ENCODE measurements at places on chromosomes 11 and 22. TPM values are rescaled to one million over a fixed set of nuclear protein-coding genes. Genes with fewer than 3 reads are reported as not detected.

- DNase-seq: no peak
Observed at GRCh38 chr22:29203488-29204454, 1.9 kb upstream of the EMID1 start.

DNA sequence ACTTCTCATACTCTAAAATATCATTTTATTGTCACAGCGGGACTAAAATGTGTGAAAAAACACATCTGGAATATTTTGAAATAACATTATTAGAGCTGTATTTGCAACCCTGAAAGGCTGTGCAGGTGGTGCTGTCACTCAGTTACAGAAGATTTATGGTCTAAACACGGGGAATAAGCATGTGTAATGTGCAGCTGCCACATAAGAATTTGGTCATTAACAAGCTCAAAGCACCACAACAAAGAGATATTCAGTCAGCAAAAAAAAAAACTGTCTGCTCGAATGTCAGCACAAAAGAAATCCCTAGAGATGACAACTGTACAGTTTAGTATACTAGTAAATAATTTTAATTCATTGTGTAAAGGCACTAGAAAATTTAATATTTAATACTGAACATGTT lies 31.3 kb downstream of the TMEM123 start:
- DNase-seq: no peak

DNA sequence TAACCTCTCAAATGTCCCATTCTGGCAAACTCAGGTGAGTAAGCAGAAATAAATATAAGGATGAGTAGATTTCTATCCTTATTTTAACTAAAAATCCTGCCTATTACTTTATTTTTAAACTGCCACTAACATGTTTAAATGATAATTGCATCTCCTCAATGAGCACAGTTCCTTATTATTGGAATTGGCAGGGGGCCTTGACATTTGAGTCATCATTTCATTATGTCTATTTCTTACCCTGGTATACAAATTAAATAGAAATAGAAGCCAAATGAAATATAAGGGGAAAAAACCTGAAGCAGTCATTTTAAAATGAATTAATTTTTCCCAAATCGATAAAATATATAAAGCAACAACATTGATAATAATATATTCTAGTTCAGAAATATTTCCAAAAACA lies 81.2 kb downstream of the GUCY1A2 start:
- DNase-seq: no peak

DNA sequence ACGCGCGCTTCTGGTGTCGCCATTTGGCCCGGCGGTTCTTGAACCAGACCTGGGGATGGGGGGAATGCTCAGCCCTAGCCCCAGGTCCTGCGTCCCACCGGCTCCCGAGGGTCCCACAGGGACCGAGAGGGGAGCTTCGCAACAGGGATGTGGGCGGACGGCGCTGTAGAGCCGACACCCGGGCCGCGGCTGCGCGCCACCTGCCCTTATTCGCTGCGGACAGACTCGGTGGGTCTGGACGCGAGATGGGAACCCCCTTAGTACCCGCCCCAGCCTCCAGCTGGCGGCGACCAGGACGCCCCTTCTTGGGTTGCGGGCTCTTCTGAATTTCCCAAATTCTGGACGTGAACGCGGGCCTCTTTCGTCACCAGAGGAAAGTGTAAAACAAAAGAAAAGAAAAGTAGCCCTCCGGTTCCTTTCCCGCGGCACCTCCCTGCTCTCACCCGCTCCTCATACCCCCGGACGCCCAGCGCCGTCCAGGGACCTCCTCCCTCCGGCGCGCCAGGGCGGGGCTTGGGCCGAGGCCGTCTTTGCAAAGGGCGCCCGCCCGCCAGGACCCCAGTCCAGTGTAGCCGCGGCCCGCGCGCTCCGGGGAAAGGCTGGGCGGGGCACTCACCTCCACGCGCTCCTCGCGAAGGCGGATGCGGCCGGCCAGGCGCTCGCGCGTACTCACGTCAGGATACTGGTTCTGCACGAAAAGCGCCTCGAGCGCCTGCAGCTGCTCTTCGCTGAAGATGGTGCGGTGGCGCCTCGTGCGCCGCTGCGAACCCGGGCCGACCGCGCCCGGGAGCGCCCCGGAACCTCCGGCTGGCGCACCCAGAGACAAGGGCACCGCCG lies 827 bp downstream of the GSC2 start:
- DNase-seq: no peak

DNA sequence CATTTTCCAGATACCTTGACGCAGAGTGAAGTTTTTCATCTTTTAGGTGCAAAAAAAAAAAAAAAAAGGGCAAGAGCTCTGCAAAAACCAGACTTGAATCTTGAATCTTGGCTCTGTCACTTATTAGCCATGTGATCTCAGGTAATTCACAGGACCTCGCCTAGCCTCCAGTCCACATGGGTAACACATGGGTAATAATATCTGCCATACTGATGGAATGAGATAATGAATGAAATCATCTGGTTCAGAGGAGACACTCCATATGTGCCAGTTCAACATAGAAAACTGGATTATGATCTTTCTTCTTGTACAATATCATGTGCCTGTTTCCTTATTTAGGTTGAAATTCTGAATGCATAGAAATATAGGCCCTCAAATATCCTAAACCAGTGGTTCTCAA lies 8.6 kb upstream of the AMOTL1 start:
- DNase-seq: no peak

DNA sequence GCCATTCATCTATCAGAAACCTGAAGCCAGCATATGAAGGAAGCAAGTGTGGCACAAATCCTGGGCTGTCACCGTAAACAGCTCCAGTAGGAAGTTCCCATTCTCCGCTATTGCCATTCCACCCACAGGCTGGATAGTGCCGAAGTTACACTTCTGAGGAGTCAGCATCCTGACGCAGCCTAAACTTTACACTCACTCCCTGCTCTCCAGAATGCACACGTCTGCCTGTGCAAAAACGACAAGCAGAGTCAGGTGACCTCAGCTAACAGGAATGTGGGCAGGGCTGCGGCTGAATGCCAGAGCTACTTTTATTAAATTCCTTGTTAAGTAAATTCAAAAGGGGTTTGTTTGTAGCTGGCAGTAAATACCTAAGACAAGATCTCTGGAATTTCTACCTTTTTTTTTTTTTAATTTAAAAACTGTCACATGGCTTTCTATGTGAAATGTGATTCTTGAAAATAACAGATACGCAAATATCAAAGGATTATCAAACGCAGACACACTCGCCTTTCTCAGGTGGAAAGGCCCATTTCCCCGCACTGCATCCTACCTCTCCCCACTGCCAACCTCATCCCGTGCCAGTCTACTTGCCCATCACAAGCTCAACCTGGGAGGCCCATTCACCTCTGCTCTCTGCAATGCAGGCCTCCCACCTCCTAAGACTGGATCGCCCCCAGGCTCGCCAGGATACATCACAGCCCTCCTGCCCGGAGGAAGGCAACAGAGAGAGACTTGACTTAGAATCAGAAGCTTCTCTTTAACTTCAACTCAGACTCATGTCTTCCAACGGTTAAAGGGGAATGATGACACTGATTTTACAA lies 33.5 kb downstream of the NFRKB start:
- DNase-seq: no peak

DNA sequence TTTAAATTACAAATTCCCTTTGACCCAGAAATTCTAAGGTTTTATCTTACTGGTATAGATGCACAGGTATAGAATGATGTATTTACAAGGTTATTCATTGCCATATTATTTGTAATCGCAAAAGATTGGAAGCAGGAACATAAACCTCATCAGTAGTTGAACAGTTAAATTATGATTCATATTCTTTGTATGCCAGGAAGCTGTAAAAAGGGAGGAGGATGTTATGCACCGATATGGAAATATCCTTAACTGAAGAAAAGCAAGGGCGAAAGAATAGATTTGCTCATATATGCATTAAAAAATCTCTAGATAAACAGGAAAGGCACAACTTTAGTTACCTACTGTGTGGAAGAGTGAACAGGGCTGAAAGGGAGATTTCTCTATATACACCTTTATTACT lies 36.7 kb downstream of the PPFIA1 start:
- no peak for DNase-seq

DNA sequence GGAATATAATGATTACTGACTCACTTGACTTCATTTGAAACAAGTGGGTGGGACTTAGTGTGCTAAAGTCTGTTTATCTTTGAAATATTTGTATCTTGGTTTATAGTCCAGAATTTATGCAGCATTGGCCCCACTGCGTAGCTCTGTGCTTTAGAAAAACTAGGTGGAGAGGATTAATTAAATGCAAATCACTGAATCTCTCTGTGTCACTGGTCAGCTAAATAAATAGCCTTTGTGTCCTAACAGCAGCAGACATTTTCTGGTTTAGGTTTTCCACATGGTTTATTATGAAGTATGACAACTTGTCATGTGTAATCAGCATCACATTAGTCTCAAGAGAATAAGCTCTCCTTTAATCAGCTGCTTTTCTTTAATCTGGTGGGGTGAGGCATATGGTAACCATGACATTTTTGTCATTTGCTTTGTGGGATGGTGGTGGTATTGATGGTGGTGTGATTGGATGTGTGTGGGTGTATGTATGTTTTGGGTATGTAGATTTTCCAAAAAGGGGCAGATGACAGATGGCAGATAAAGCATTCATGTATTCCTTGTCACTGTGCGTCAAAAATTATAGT lies 33.9 kb downstream of the BCL2L13 start:
- DNase-seq: no peak

DNA sequence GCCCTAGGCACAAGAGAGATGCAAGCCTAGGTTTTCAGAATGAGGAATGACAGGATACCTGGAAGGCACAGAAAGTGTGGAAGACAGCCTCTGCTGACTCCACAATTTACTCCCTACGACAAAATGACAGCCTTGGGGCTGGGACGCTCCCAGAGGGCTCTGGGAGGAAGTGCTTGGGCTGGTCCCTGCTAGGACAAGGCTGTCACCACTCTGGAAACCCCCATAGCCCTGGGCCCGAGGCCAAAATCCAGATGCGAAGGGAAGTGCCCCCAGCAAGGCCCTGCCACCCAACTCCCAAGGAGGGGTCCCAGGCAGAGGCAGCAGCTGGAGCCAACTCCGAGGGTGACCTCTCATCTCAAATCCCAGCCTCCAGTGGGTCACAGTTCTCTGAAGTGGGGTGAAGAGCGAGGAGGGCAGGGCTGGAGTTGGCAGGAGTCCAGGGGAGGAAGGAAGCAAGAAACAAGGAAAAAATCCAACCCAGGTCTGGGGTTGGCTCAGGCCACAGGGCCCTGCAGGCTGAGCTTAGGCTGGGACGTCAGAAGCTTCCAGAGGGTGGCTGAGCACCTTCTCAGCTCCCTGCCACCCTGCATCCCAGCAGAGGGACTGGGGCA lies 6.3 kb upstream of the CDC42EP2 start:
- DNase-seq: no peak

DNA sequence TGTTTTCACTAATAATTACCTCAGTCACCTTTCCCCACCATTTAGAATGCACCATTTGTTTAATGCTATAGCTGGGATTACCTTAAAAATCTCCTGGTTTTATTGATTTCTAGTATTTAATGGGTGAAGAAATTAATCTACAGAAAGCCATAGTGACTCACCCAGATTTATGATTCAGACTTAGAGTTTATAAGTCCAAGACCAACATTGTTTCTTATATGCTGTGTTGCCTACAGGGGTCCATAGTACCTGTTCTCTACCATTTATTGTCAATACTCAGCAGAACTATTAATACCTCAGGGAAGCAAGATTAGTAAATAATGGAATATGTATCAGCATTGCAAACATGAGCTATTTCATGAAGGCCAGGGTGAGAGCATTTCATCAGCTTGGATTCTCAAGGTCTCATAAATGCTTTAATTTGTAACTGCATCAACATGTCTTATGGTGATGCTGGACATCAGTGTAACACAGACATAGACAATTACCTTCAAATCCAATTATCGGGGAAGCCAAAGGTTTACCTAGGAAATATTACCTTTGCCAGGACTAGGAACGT lies 8.0 kb upstream of the MS4A7 start:
- no peak for DNase-seq

DNA sequence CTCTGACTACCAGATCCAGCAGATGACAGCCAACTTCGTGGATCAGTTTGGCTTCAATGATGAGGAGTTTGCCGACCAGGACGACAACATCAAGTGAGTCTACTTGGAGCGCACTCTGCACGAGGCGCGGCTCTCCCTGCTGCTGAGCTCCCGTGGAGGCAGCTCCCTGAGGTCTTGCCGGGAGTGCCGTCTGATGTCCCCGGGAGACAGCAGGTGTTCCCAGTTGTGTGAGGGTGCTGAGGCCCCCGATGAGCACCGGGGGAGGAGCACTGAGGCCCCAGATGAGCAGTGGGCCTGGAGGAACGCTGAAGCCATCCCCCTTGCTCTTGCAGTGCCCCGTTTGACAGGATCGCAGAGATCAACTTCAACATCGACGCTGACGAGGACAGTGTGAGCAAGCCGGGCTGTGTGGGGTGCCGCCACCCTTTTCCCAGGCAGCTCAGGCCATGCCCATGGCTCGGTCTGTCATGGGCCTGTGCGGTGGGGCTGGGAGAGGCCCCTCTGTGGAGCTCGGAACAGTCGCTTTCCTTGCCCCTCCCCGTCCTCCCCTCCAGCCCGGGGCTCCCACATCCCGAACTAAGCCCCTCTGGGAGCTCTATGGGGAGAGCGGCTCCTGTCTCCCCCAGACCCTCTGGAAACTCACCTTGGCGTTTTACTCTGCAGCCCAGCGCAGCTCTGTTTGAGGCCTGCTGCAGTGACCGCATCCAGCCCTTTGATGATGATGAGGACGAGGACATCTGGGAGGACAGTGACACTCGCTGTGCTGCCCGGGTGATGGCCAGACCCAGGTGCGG lies 37.1 kb downstream of the SBF1 start:
- DNase-seq: no peak

- no peak for DNase-seq
Observed at GRCh38 chr22:33247758-33248157, 189.6 kb upstream of the SYN3 start.

- no peak for DNase-seq
Observed at GRCh38 chr11:18270102-18270501, 4.0 kb downstream of the SAA1 start.

- no peak for DNase-seq
Observed at GRCh38 chr11:45907911-45908370, 870 bp upstream of the FREY1 start.

GRCh38 chr22:16988257-16988656 lies 19.8 kb downstream of the GAB4 start:
- DNase-seq: no peak

DNA sequence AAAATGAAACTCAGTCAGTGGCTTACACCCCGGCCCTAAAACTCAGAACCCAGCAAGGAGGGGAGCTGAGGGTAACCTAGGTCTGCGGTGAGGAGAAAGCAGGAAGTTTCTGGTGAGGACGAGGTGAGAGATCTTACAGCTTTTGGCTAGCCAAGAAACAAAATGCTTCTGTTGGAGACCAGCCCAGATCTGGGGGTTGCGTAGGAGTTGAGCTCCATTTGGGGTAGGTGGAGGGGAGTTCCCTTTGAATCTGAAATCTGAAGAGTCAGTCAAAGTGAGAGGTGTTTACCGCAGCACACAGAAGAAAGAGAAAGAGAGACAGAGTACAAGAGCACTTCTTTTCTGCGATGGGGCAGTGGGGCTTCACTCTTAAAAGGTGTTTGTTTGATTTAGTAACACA lies 29.6 kb downstream of the EHF start:
- DNase-seq: no peak

KCNJ1 gene
- total RNA-seq: not detected

CDKN1C gene
- 17.1 TPM for total RNA-seq

CCDC81 gene
- 21.4 TPM for total RNA-seq

NPAS4 gene
- 4.2 TPM for total RNA-seq

APOBEC3F gene
- 0.49 TPM for total RNA-seq

ABCC8 gene
- 13.9 TPM for total RNA-seq

SCO2 gene
- total RNA-seq: 3.5 TPM
